ENCODE measurements at places on chromosomes 7 and 10. TPM values are rescaled to one million over a fixed set of nuclear protein-coding genes. Genes with fewer than 3 reads are reported as not detected.
A peak's percentile ranks its signal among the peaks of the same experiment; 100 is the strongest.

DNA sequence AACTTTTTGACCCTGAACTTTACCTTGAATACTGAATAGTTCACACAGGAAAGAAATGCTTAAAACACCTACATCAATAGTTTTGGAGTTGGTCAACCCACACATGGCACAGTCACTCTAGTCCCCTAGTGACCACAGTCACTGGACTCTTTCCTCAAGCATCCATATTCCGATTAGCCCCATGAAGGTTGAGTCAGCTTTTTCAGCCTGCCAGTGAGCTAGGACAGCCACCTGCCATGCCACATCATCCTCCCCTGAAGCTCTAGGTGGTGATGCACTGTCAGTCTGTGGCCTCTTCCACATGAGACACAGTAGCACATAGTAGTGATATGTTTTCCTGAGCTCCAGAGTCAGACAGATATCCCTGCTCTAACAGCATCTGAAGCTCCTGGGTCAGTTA is 537.2 kb downstream of the XPNPEP1 start:
- no peak for DNase-seq
- H3K27ac ChIP-seq: no peak overlapping the region
- H3K27me3 ChIP-seq: no peaks in the 10 kb centered on the region
- no peak overlapping the region for H3K4me3 ChIP-seq

The MTERF1 gene
- total RNA-seq: 14.7 TPM

The CAV2 gene
- 130 TPM for total RNA-seq

The TAS2R41 gene
- not detected for total RNA-seq

DNA sequence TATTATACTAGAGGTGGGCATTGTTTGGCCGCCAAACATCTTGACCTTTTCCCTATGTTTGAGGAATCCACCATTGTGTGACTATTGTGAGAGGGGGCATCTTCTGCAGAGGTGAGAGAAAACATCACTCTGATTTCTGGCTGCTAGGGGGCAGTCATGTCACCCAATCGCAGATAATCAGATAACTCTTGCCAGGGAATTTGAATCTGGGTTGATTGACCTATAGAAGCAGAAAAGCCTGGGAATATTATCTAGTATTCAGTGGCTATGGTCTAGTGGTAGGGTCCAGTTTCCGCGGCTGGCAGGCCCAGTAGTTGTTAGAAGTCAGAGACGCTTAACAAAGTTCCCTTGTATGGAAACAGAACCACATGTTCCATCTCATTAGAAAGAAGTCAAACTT is 808.5 kb downstream of the PHTF2 start:
- no peaks in the 10 kb centered on the region for H3K36me3 ChIP-seq
- no peak overlapping the region for H3K27ac ChIP-seq
- no peak for DNase-seq
- no peak overlapping the region for H3K4me3 ChIP-seq

The UNCX gene
- total RNA-seq: not detected

- H3K36me3 ChIP-seq: no peaks in the 10 kb centered on the region
- DNase-seq: peak; percentile 7
- no peak overlapping the region for H3K4me3 ChIP-seq
- no peak overlapping the region for H3K27ac ChIP-seq
- no peaks in the 10 kb centered on the region for H3K27me3 ChIP-seq
Observed at GRCh38 chr7:156751319-156751718, 110.7 kb downstream of the RNF32 start.

GRCh38 chr7:68203251-68203650 is 1206.6 kb downstream of the TYW1 start:
- H3K27me3 ChIP-seq: no peaks in the 10 kb centered on the region
- no peak overlapping the region for H3K4me3 ChIP-seq
- H3K27ac ChIP-seq: no peak overlapping the region
- H3K36me3 ChIP-seq: no peaks in the 10 kb centered on the region
- DNase-seq: no peak

DNA sequence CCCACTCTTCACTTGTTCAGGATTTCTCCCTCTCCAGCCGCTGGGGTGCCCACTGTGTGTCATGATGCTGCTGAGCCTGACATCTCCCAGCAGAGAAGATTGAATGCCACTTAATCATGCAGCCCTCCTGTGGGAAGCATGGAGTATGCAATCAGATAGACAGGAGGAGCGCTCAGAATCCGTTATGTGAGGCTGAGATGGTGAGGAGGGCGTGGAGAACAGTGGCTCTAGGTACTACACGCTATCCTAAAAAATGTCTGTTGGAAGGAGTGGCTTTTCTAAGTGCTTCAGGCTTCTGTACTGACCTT is 334.3 kb downstream of the LRMDA start:
- no peak overlapping the region for H3K4me3 ChIP-seq
- no peak for DNase-seq
- H3K27me3 ChIP-seq: no peaks in the 10 kb centered on the region
